ENCODE measurements at places on chromosomes 1 and 21.

GRCh38 chr1:109274533-109275476 lies 8.1 kb downstream of the PSRC1 start:
- DNase-seq, result no peak

- peak; percentile 89 for DNase-seq
Measured at GRCh38 chr1:21294266-21294989, 4.2 kb upstream of the ECE1 start.

DNA sequence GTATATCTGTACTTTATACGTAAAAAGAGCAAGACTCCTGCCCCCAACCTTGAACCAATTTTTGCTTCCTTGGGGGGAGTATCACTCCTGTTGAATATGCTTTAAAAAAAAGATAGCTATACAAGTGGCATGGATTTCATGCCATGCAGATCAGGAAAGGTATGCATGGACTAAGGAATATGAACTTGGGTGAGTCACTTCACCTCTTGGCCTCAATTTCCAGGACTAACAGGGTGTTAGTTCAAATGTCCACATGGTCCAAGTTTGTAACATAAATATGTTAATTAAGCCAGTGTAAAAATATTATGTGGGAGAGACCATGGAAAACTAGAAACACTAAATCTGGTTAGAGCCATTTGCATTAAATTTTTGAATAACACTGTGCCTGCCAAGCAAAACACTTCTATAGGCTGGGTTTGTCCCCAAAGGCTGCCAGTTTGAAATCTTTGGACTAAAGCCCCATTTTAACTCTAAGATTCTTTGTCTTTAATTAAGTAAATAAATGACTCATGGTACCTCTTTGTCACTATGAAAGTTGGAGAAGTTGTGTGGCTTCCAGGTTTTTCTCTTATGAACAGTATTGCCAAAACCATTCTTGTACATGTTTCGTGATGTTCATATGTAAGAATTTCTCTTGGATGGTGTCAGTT lies 33.1 kb downstream of the FAM177B start:
- no peak for DNase-seq

- no peak for DNase-seq
Measured at GRCh38 chr1:209187589-209187988, 395.9 kb upstream of the CAMK1G start.

DNA sequence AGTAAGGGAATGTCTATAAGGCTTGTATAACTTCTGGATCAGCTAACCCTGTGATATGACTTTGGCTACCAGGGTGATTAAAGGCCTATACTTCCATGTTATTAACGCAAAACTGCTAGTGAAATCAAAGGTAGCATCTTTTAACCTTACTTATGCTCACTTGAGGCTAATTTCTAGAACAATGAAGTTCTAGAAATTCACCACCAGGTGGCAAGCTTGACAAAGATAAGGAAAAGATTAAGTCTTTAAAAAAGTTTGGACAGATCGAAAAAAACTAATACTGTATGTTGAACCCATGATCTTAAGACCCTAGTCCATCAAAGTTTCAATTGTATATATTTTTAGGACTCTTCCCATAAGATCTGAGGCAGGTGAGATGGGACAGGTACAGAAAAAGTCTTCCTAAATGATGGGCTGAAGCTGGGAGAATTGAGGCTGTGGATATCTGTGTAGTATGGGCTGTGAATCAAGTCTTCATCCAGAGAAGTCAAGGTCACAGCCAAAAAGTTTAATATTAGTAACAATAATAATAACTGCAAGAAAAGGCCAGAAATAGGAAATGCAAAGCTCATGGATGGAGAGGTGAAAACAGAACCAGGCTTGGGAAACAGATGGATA lies 18.8 kb downstream of the KYAT3 start:
- no peak for DNase-seq

GRCh38 chr21:27622631-27623030 lies 655.7 kb upstream of the ADAMTS5 start:
- DNase-seq, result no peak

DNA sequence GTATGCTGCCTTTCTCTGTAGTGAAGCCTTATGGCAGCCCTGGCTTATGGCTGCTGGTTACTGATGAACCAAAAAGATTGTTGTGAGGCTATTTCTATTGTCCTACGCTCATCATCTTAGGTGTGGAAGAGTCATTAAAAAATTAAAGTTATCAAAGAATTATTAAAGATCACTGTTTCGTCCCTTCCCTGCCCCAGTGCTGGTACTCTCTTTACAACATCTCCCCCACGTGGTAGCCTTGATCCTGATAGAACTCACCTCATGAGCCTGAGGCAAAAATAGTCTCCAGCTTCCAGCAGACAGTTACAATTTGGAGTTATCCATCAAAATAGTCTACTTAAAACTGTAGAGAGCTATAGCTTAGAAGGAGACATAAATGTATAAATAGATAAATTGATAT lies 201.5 kb downstream of the S1PR1 start:
- no peak for DNase-seq

DNA sequence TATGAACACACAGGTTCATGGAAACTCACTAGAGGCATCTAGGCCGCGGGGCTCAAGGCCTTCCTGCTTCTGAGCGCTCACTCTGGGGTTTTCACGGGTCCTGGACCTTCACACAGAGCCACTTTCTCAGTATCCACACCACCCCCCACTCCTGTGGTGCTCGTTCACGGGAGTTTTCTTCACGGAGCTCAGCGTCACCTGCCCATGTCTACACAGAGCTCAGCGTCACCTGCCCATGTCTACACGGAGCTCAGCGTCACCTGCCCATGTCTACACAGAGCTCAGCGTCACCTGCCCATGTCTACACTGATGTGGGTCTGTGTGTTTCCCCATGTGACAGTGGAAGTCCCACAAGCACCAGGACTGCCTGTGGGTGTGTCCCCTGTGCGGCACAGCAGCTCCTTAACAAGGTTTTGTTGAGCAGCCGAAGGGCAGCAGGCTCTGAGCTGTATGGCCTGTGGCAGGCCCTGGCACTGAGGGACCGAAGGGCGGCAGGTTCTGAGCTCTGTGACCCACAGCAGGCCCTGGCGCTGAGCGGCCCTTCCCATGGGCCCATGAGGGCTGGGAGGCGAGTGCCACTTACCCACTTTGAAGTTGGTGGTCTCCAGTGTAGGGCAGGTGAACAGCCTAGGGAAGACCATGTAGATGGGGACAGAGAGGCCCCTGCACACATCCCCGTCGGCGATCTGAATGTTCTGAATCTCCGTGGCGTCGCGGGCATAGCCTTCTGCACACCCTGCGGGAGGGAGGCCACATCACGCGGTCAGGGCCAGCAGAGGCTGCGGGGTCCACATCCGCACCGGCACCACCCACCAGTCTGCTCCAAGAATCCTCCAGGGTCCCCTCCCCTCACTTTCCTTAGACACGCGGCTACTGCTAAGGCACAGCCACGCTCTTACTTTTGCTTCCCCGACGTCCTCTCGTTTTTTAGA lies 39.8 kb downstream of the VPS26C start:
- DNase-seq, result peak; percentile 47

- DNase-seq, result no peak
Measured at GRCh38 chr1:1110561-1110971, 5.3 kb downstream of the C1orf159 start.

DNA sequence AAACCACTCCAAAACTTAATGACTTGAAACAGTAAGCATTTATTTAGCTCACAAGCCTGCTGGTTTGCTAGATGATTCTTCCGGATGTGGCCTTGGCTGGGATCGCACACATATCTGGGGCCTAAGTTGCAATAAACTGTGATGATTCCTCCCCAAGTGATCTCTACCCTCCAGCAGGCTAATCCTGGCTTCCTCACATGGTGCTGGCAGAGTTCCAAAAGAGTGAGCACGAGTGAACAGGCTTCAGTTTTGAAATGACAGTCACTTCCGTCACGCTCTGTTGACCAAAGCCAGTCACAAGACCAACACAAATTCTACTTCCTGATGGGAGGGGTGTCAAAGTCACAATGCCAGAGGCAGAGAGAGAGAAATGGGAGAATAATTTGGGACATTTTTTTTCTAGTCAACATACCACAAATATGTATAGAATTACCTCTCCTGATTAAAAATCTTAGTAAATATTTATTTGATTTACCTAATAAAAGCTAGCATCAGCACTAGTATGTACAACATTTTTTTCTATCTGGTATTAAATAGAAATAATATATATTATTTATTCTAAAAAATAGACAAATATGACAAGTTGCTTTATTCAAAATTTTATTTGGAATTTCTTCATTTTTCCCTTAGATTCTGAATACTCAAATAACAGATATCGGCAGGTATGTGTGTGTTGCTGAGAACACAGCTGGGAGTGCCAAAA lies 292.7 kb downstream of the TPR start:
- no peak for DNase-seq

- no peak for DNase-seq
Measured at GRCh38 chr21:41651406-41651805, 115.4 kb downstream of the RIPK4 start.

GRCh38 chr1:17768651-17769241 lies 13.6 kb downstream of the ACTL8 start:
- no peak for DNase-seq

GRCh38 chr1:41490911-41491310 lies 6.4 kb upstream of the EDN2 start:
- DNase-seq, result no peak

DNA sequence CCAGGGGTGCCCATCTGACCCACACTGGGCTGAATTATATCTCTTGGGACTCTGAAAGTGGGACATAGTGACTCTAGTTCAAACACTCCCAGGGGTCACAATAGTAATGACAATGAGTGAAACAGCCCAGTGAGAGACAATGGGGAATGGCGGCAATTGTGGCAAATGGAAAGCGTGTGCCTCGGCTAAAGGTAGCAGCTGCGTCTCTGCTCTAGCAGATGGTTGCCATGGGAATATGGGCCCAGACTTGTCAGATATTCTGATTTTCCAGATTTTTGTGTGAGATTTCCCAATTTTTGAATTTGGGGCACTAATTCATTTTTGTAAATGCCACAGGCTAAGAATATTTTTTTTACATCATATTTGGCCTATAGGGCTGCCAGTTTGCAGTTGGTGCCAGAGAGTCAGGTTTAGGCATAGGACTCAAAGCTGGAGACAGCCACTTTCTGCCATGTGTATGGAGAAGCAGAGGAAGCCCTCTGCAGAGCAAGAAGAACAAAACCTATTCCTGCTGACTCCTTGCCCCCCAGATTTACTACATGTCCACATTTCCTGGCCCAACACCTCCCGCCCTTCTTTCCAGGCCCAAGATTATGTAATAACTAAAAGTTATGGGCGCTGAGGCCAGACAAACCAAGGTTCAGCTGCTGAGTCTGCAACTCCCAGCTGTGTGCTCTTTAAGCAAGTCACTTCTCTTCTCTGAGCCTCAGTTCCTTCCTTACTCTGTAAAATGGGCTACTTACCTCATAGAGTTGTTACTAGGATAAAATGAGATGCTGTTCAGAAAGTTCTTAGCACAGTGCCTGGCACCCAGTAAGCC lies 21.6 kb upstream of the PTP4A2 start:
- DNase-seq, result no peak

DNA sequence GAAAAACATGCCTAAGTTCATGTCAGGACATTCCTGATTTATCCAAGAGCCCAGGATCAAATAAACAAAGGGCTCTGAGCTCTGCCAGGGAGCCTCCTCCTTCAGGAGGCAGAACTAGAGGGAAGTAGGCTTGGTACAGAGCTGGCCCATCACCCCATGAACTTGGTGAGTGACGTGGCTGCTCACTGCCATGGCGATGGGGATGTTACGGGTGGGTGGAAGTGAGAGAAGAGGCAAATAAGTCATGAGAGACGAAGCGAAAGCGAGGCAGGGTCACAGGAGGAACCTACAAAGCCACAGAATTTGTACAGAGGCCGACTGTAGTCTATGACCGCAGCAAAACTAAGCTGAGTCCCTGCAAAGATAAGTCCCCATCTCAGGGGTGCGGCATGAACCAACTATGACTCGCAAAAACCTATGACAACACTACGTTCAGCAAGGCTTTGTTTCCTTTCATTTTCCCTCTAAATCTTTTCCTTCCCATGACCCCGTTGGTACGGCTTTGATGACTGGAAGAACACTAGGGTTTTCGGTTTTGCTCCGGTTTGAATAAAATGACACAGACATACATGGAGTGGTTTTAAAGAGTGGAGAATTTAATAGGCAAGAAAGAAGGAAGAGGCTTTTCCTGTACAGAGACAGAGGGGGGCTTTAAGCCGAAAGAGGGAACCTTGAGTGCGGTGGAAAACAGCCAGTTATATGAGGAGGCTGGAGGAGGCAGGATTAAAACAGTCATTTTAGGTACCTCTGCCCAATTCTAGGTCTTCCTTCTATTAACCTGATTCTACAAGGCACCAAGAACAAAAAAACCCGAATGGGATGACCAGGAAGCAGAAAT lies 74.1 kb downstream of the CD46 start:
- DNase-seq, result peak; percentile 87

- DNase-seq, result no peak
Measured at GRCh38 chr21:27831177-27831576, 864.3 kb upstream of the ADAMTS5 start.

GRCh38 chr1:244878681-244879080 lies 14.3 kb upstream of the HNRNPU start:
- no peak for DNase-seq

GRCh38 chr1:204524986-204525385 lies 8.8 kb downstream of the MDM4 start:
- DNase-seq, result no peak

DNA sequence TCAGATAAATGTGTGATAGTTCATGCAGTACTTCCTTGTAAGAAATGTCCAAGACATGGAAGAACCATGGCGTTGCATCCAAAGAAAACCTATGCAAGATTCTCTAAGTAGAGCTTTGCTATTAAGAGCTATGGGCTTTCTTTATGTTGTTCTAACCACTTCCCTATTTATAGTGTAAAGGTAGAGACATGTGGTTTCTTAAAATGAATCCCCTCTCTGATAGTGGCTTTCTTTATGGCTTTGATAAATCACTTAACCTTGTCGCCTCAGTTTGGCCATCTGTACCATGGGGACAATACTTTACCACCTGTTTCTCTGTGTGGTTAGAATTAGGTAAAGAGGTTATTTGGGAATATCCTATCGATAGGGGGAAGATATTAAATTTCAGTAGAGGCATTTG lies 305.5 kb downstream of the NFIA start:
- DNase-seq, result no peak

DNA sequence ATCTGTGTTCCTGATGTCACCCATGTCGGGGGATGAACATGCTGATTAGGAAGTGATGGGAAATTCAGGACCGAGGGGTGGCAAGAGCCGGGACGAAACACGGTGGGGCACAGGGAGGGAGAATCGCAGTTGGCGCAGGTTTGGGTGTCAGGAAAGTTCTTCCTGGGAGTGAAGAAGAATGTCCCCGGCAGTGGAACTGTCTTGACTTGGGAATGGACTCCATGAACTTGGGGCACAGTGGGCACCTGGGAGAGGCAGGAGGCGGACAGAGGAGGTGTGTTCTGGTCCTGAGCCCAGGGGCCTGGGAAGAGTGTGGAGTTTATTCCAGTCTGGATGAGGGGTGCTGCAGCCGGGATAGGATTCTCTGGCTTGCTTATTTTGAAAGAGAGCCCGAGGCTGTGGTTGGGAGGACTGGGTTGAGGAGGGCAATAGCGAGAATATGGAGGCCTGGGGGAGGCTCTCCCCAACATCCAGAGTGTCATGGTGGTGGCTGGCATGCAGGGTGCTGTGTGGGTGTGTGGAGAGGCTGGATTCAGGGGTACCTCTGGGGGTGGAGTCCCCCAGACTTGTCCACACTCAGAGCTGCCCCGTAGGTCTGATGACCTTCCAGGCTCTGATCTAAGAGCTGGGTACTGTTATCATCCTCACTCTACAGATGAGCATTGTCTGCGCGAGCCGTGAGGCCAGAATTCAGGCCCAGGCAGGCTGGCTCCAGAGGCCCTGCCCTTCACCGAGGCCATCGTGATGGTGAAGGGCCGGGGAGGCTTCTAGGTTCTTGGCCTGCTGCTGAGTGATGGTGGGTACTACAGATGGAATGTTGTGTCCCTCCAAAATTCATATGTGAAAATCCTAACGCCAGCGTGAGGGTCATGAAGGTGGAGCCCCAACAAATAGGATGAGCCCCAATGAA lies 274.5 kb upstream of the C1orf174 start:
- DNase-seq, result peak; percentile 37
